ENCODE measurements at places on chromosomes 4 and X.

DNA sequence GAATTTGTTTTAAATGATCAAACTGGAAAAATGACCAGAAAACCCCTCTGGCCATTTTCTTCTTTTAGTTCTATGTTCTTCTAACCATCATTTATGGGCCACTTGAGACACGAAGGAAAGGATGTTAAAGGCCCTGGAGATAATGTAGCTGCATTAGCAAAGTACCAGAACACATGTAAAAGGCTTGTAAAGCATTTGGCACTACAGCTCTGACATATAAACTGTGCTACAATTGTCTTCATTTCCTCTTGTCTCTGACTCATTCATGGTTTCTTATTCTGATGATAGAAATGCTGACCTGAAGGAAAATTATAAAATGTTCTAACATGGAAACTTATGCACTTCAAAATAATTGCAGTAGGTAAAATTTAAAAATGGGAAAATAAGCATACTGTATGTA, 388.7 kb downstream of the FAT4 start:
- DNase-seq, result no peak

DNA sequence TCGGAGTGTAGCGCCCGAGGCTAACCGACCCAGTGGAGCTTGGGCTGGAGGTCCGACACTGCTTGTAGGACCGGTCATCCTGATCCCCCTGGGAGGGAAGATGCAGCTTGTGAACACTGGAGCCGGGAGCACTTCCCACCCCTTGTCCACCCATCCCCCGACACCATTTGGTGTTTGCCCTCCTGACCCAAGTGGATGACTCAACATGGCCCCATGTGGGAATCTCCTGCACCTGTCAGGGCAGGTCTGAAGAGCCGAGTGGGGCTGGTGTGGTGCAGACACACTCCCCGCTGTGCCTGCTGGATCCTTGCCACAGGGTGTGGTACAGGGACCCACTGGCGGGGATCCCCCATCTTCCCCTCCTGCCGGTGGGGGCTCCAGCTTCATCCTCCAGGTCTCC, 90.0 kb upstream of the AFAP1 start:
- no peak for DNase-seq

- no peak for DNase-seq
Measured at GRCh38 chr4:152981842-152982241, 45.7 kb downstream of the FHDC1 start.

- DNase-seq, result no peak
Measured at GRCh38 chr4:81032771-81033684, 2.5 kb downstream of the BMP3 start.

- no peak for DNase-seq
Measured at GRCh38 chr4:112940336-112940735, 109.1 kb upstream of the ANK2 start.

DNA sequence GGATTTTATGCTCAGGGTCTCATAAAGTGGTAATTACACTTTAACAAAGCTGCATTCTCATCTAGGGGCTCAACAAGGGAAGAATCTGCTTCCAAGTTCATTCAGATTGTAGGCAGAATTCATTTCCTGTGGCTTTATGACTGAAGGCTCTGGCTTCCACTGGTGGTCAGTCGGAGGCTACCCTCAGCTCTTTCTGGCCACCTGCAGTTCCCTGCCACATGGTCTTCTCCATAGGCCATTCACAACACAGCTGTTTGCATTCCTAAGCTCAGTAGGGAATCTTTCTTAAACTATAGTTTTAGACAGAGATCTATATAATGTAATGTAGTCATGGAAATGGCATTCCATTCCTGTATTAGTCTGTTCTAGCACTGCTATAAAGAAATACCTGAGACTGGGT, 973.0 kb upstream of the SLIT2 start:
- no peak for DNase-seq

GRCh38 chrX:10198254-10198653, 41.5 kb downstream of the CLCN4 start:
- DNase-seq, result no peak
